ENCODE measurements at places on chromosomes 1 and 21.

- DNase-seq = no peak
Measured at GRCh38 chr21:45870851-45871615, 110.5 kb upstream of the COL6A1 start.

DNA sequence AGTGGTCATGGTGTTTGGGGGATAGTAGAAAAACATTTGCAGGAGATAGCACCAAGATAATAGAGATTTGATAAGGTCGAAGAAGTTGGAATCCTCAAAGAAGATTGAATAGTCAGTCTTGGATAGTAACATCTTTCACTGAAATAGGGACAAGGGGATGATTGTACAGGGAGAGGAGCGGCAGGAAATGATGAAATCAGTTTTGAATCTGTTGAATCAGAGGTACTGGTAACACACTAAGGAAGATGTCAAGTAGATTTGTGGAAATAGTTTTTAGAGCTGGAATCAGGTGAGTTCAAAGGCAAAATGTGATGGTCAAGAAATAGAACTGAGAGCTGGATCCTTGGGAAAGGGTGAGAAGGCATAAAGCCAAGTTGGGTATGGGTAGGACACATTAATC lies 26.5 kb downstream of the CAP1 start:
- DNase-seq = no peak

GRCh38 chr1:9166289-9167235 lies 37.7 kb upstream of the GPR157 start:
- no peak for DNase-seq

DNA sequence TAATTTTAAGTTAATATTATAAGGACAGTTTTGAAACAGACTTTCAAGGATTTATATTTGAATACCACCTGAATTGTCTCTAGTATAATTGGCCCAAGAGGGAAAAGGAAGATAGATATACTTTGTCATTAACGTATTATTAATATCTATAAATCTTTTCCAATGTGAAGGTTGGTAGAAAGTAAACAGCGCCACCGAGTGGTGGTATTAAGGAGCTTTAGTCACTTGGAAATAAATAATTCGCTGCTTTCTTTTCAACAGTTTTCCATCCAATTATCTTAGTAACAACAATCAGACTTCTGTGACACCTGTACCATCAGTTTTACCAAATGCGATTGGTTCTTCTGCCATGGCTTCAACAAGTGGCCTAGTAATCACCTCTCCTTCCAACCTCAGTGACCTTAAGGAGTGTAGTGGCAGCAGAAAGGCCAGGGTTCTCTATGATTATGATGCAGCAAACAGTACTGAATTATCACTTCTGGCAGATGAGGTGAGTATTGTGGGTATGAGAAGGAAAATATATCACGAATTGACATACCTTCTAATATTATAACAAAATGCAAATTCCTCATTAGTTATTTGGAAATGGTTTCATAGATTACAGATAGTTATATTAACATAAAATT lies 37.7 kb downstream of the SH3GLB1 start:
- no peak for DNase-seq

GRCh38 chr1:8962812-8963530 lies 17.3 kb downstream of the CA6 start:
- DNase-seq = no peak

Measured in NCI-H2029 (cell line).